ENCODE measurements at places on chromosomes 1 and 21.

GRCh38 chr1:9368356-9368755 lies 75.7 kb downstream of the SPSB1 start:
- DNase-seq = no peak

GRCh38 chr1:155051777-155052398 lies 772 bp downstream of the ADAM15 start:
- DNase-seq = no peak

DNA sequence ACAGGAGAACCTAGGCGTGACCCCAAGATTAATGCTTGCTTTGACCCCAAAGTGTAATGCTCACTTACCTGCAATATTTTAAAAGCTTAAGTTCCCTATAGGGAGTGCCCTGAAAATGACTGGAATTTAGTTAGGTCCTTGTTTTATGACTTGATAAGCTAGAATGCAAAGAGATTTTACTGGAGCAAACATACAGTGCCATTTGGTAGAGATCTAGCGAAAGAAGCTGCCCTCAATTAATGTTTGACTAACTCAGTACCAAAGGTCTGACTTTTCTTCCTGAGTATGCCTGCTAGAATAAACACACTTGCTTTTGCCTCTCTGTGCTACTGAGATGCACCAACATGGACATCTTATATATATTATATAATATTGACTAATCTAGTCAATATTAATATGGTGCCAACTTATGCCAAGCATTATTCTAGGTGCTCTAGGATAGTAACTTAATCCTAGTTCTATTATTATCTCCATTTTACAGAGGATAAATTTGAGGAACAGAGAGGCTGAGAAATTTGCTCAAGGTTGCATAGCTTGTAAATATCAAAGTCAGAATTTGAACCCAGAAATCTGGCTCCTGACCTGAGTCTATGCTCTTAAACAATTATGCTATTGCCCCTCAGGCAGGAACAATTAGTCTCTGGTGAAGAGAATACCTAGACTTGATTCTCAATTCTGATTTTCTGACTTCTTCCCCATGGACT lies 18.2 kb downstream of the S100A10 start:
- DNase-seq = no peak

GRCh38 chr1:159436469-159436868 lies 3.1 kb upstream of the OR10J1 start:
- no peak for DNase-seq

DNA sequence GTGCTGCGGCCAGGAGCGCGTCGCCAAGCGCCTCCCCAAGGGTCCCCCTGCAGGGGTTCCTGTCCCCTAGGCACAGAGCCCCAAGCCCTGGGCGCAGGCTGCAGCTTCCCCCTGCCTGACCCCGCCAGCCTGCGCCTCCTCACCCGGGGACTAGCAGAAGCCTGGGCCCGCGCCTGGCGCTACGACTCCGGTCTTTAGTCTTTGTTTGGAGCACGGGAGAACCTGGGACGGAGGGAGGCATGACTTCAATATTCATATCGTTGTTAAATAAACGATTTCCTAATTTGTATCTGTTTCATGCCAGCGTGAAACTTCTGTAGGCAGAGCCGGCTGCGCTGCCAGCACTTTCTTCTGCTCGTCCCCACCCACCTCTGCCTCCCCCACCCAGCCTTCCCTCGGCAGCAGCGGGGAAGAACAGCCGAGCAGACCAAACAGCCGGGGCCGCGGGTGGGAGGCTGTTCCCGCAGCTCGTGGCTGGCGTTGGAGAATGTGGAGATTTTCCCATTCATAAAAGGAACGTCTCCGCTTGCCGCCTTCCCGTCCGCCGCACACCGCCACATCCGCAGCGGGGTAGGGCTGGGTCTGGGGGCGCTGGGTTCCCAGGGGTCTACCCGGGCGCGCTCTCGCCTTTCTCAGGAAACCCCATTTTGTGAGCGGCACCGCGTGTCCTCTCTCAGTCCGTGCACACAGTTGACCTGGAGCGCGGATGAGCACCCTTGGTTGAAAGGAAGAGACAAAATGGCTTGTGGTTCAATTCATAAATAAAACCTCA lies 777 bp upstream of the TRIM67 start:
- DNase-seq = peak; percentile 55

DNA sequence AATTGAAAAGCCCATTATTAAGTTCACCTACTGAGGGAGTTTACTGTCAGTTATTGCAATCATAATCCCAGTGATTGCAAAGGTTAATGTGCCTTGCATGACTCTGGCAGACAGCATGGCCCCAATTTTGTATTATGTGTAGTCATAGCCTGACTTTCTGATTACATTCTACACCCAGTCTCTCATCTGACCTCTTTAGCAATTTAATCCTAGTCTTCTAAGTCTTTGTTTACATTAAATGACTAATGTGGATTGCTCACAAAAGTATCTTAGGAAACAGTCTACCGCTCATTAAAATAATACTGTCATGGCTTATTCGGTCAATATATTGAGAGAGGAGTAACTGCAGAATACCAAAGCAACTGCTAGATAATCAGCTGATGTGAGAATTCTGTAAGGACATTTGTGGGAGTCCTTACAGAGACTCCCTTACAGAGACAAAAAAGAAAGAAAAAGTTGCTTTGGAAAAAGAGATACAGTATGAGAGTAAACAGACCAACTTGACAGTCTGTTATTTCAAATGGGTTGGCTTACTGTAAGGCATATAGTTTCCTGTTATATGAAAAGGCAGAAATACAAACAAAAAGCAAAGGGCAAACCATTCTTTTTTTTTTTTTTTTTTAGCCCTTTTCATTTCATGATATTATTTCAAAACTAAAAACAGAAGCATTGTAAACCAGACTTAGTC lies 42.8 kb downstream of the SMG7 start:
- no peak for DNase-seq

DNA sequence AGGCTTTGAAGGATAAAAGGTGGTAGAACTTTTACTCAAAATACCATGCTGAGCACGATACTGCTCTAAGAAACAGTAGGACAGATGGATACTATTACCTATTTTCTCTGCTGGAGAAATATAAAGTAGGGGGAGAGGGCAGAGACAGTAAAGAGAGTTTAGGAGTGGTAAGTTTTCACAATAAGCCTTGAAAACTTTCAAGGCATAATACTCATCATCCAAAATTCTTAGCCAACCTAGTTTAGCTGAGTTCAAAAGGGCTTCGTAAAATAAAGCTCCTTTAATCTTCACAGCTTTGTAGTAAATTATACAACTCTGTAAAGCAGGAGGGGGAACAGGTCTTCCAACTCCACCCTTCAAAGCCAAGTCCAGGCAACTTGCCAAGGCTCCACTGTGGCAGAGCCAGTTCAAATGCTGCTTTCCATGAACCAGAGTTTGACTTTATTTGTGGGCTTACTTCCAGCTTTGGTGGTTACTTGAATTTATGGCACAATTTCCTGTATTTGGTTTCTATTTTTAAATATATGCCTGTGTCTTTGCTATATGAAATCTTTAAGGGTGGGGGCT lies 15.5 kb downstream of the TEX38 start:
- DNase-seq = no peak

- no peak for DNase-seq
These were observed 3.6 kb downstream of the ECM1 start for GRCh38 chr1:150511551-150511950.

- DNase-seq = no peak
These were observed 164.3 kb downstream of the MIS18A start for GRCh38 chr21:32114419-32115035.

- no peak for DNase-seq
These were observed 71.9 kb downstream of the ST3GAL3 start for GRCh38 chr1:43779266-43779665.

- DNase-seq = no peak
These were observed 12.6 kb downstream of the GBP5 start for GRCh38 chr1:89260042-89260441.

- no peak for DNase-seq
These were observed 162.8 kb downstream of the FASLG start for GRCh38 chr1:172821609-172822274.

GRCh38 chr1:158685085-158685484 lies 1.4 kb downstream of the SPTA1 start:
- DNase-seq = no peak

DNA sequence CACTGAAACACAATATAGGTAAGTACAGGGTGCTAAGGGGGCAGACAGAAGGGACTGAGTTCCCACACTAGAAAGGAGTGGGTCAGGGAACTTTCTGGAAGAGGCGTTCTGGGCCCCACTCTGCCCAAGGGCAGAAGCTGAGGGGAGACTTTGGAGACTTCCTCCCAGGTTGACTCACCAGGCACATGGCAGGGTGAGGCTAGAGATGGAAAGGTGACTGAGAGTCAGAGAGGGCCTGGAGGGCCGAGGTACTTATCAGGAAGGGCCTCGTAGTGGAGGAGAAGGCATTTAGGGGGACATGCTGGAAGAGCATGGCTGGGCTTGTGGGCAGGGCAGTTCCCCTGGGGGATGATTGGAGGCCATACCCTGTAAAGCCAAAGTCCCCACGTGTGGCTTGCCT lies 159.9 kb upstream of the JUN start:
- no peak for DNase-seq

- DNase-seq = no peak
These were observed 13.9 kb downstream of the RC3H1 start for GRCh38 chr1:174008269-174008668.

- DNase-seq = no peak
These were observed 1069.6 kb upstream of the B3GALT2 start for GRCh38 chr1:194256010-194256409.

DNA sequence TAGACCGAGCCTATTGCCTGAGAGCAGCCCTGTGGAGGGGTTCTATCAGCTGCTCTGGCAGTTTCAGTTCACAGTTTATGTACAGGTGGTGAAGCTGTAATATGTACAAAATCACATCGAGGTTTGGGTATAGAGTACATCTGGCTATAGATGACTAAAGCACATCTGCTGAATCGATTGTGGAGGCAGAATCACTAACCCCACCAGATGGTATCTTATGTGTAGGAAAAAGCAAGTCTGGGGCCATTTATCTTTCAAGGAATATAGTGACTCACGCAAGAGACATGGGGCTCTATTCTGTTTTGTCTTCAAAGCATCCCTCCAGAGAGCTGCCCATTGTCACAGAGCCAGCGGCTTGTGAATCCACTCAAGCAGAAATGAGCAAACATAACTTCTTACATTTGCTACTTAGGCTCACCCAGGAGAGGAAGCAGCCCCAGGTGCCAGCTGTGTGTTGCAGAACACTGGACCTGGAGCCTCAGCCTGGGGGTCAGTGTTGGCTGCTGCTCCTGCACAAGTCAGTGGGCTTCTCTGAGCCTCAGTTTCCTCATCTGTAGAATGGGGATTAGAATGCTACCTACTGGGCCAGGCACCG lies 21.3 kb downstream of the MIIP start:
- DNase-seq = no peak

- DNase-seq = no peak
These were observed 58.4 kb upstream of the RBM15 start for GRCh38 chr1:110280804-110281203.

DNA sequence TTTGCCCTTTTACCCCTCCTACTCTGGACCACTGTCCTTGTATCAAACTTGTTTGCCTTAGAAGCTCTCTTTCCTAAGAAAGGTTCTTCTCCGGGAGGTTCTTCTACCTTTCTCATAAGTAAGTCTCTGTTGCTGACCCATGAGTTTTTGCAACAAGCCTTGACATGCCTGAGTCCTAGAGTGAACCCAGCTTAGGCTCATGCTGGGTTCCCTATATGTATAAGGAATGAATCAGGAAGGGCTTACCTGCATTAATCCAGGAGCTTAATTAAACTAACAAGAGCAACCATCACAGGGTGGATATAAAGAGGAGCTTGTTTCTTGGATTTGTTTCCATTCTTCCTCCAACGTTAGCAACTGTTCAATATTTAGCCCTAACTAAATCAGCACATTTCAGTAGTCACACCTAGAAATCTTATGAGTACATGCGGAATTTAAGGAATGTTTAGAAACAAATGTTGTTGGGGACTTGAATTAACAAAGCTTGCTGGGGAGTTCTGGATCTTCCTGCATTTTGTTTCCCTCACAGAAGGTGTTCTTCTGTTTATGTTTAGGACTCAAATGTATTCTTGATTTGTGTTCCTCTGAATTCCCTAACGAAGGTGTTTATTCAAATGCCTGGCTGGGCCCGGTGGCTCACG lies 64.3 kb upstream of the RAB3GAP2 start:
- no peak for DNase-seq

GRCh38 chr1:241462391-241462790 lies 57.2 kb downstream of the FH start:
- no peak for DNase-seq

GRCh38 chr1:153929426-153929825 lies 6.7 kb upstream of the GATAD2B start:
- DNase-seq = no peak

GRCh38 chr21:41536827-41537103 lies 28.8 kb upstream of the TMPRSS2 start:
- DNase-seq = no peak

DNA sequence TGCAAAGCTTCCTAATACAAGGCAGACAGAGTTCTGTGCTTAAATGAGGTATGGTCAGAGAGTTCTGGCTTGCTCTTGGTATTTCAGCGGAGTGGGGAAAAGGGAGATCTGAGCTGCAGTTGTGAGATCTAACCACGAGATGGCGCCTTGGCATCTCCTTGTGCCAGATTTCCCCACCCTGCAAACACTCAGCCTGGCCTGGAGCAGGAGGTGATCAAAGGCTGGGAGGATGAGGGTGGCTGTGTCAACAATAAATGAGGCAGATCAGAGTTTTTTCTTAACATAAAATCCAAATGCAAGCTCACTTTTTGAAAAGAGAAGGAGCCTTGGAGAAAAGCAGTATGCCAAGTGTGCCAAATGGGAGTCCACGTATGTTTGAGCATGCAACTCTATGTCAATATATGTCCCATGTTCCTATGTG lies 4.1 kb upstream of the TFAP2E start:
- DNase-seq = peak; percentile 83

GRCh38 chr21:44749759-44750674 lies 38.6 kb upstream of the TSPEAR start:
- DNase-seq = no peak

DNA sequence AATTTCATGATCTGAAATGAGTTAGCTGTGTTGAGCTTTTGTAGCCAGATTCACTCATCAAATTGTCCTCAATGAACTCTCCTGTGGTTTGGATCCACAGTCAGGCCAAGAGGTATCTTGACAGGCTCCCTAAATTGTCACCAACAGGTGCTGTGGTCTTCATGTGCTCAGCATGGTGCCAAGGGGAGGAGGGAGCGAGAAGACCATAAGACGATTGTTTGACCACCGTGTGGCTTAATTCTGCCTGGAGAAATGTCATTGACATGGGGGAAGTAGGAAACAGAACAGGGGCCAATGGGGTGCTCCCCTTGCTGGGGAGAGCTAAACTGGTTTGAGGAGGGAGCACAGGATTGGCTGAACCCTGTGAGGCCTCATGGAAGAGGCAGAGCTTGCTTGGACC lies 219.3 kb downstream of the KCNJ6 start:
- no peak for DNase-seq

DNA sequence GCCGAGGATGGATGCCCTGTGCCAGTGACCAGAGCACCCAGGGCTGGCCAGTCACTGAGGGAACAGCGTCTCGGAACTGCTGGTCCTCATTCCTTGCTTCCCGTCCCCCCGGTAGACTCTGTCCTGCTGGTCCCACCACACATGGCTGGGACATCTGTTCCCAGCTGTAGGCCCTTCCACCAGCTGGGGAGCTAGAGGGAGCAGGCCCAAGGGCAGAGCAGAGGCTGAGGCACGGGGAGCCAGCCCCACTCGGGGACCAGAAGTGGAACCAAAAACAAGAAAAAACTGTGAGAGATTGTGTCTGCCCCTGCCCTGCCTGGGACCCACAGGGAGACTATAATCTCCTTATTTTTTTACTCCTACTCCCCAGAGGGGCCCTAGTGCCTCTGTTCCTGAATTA lies 23.8 kb downstream of the ATP8B2 start:
- DNase-seq = no peak
